ENCODE measurements at places on chromosomes 4 and X.

- DNase-seq = no peak
Observed at GRCh38 chrX:132565273-132565672, 76.4 kb upstream of the MBNL3 start.

DNA sequence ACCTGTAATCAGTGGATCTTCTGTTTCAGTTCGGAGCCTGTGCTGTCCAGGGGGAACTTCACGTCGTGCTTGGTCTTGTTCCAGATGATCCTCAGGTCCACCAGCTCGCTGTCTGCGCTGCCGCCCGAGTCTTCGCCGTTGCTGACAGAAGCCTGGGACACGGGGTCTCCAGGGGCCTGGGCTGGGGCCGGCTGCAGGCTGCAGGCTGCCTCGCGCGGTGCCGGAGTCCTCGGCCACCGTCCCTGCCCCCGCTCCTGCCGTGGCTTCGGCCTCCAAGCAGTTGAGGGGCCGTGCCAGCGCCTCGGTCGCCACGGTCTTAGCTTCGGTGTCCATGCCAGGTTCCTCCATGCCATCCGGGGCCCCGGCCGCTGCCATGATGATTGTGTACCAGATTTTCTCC is 37.3 kb upstream of the CCNI start:
- no peak for DNase-seq

DNA sequence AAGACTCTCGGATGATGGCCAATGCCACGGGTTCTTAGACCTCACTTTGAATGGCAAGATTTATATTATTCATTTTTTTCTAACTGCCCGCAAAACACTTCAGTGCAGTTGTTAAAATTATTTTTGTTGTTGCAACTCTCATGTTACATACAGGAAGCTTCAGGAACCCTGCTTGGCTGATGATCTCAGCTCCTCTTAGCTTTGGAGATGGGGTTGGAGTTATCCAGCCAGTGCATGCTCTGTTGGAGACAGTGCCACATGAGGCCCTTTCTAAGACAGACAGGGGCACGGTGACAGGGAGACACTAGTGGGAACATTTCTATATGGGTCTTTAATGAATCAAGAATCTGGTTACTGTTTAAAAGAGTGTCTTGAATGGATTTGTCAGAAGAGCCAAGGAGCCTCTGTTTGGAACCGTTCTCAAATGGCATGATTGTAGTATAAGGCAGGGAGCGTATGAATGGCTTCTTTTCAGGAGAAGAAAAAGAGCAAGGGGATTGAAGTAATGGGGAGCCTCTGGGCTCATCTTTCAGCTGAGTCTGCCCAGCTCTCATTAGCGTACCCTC is 61.9 kb upstream of the ENPP6 start:
- DNase-seq = no peak

- no peak for DNase-seq
Observed at GRCh38 chrX:75131973-75132627, 24.0 kb downstream of the ABCB7 start.

DNA sequence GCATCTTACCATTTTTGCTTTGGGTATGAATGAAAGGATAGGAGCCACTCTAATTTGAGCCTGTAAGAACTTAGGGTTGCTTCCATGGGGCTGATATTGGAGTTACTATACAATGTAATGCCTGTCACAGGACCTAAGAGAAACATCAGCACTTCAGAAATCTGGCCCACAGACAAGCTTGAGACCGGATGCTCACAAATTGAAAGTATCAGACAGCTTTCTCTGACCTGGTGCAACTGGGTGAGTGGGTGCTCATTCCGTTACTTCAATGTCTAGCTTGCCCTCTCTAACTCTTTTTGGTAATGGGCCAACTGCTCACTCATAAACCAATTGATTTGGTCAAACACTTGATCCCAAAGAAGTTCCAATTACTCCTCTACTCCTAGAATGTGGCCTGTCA is 62.1 kb downstream of the GPC4 start:
- no peak for DNase-seq

DNA sequence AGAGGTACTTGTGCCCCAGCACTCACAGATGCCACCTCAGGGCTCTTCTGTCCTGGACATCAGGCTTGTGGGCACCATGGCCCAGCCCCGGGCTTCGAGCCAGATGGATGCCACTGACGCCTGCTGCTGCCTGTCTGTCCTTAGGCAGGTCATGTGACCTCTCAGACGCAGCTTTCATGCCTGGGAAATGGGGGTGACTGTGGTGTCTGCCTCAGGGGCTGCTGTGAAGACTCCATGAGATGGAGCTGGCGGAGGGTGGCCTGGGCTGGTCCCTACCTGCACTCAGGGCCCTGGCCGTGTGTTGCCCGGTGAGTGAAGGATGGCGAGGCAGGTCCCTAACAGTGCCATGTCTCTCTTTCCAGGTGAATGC is 6.5 kb downstream of the CPZ start:
- no peak for DNase-seq

DNA sequence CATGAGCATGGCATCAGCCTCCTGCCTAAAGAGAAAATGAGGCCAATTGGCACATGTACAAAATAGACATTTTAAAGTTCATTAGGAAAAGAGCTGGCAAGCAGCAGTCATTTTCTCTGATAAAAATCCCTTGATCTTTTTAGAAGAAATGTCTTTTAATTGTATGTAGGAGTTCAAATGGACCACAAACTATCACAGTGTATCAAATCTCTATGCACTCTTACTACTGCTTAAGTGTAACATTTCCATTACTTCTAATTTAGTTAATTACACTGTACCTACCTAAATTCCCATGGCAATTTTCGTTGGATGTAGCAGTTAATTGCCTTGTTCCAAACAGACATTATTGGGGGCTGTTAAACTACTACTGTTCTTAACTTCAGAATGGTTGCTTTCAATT is 233.7 kb upstream of the TECRL start:
- DNase-seq = no peak

- no peak for DNase-seq
Observed at GRCh38 chrX:7149411-7149810, 1.5 kb upstream of the PUDP start.

DNA sequence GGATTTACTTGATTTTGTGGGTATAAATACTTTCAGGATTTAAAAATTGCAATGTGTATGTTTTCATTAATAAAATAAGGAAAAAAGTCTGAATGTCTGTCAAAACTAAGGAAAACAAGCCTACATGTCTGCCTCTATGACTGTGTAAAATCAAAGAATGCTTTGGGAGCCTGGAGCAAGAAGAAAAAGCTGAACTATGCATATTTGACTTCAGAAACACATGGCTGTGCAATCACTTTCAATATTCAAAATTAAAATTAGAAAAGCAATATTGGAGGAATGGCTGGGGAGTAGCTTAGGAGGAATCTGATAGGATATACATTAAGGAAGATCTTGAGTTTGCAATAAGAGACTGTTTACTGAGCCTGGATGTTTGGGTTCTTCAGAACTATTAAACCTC is 147.1 kb downstream of the ADAM29 start:
- DNase-seq = no peak

DNA sequence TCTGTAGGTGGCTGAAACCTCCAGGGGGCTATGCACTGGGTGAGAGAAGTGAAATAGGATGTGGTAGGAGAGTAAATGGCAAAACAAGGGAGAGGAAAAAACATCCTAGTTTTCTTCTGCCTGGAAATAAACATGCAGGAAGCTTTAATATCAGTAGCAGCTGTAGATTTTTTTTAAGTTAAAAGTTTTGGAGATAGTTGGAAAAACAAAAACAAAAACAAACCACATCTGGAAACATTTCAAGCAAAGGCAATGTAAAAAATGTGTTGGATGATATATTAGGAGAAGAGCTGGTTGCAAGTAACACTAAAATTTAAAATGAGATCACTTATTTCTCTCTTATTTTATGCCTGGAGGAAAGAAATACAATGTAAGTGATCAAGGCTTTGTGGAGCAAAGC is 388.0 kb downstream of the SPRY1 start:
- no peak for DNase-seq

- DNase-seq = no peak
Observed at GRCh38 chr4:91958596-91958995, 345.2 kb upstream of the GRID2 start.

GRCh38 chr4:4334798-4335520 is 44.9 kb downstream of the ZBTB49 start:
- peak; percentile 42 for DNase-seq

- DNase-seq = no peak
Observed at GRCh38 chr4:87243426-87244053, 23.1 kb upstream of the KLHL8 start.

GRCh38 chrX:69060631-69061408 is 104.4 kb downstream of the PJA1 start:
- no peak for DNase-seq

DNA sequence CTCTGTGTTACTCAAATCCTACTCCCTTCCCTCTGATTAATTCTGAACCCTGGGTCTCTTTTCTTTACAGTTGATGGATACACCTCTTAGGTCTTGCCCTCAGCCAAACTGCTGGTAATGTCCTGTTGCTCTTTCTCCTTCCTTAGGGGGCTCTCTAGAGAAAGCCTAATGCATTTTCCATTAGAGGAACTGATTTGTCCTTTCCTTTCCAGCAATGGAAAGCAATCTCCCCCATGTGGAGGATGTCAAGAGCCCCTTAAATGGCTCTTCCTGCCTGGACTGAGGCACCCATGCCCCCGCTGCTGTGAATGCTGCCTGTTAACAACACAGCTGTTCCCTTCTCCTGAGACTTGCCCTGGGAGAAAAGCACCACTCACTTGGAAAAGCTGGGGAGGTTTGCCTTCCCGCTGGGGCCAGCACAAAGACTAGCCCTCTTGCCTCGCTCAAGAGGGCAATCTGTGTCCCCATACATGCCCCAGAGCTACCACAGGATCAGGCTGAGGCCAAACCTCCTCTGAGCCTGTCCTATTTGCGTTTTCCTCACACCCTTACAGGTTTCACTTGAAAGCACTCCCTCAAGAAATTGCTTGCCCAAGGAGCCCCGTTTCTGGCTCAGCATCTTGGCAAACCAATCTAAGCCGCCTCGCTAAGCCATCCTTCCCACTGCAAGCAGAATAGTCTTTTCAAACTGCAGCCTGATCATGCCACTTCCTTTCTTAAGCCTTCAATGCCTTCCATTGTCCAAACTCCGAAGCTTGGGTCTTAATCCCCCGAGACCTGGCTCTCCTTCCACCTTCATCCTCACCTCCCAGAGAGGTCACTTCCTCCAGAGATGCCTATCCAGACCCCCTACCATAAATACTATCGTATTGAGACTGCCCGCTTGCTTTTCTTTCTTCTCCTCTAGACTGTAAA is 23.2 kb upstream of the SMIM20 start:
- no peak for DNase-seq

DNA sequence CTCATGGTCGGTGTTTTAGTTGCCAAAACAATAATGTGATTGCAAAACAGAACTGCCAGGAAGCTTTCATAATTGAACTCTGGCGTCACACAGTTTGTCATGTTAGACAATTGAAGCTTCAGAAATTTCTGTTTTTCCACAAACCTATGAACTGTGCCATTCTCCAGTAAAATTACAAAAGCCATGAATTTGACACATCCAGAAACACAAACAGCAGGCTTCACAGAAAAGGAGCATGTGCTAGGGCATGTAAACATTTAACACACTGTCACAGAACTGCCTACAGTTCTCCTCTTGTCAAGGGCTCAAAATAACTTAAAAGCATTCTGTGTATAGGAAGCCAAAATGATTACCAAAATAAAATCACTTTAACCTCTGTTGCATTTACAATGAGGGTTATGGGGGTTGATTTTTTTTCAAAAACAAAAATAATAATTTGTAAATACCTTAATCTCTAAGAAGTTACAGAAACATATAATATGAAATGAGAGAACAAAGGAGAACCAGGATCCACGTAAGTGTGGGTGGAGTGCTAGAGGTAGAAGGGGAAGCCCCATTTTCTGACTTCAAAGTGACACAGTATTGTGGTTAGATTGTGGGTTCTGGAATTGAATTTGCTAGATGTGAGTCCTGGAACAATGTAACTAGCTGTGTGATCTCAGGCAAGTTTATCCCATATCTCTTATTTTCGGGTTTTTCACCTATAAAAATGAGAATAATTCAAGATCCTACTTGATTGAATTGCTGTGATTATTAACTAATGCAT is 295.0 kb downstream of the CENPC start:
- DNase-seq = no peak

DNA sequence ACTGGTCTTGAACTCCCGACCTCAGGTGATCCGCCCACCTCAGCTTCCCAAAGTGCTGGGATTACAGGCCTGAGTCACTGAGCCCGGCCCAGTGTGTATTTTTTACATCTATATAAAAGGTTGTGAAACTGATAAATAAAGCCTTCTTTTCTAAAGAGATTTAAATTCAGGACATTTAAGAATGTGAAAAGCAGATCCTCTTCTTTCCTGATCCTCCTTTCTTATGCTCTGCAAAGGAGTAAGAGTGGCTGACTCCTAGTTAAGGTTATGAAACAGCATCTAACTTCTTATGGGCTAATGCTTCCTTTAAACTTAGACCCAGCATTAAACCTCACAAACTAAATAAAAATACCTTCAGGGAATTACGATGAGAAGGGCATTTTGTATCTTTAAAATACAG is 197.7 kb upstream of the MAB21L2 start:
- no peak for DNase-seq

- no peak for DNase-seq
Observed at GRCh38 chr4:2963966-2964471, 648 bp downstream of the GRK4 start.

GRCh38 chr4:166308647-166309046 is 435.6 kb downstream of the TLL1 start:
- DNase-seq = no peak

DNA sequence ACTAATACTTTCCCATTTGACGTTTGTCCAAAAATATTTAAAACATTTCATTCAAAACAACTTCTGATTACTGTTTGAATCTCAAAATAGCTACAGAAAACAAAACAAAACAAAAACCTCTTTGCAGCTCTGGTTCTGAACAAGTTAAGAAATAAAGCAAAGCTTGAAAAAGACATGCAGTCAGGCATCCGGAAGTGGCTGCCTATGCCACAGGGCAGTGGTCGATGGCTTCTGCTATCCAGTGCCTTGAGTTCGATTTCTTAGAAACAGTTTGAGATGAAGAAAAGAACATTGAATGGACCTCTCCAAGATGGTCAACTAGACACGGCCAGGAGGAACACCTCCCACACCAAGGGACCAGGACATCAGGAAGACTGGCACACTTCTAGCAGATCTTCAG is 125.3 kb downstream of the SCFD2 start:
- no peak for DNase-seq

DNA sequence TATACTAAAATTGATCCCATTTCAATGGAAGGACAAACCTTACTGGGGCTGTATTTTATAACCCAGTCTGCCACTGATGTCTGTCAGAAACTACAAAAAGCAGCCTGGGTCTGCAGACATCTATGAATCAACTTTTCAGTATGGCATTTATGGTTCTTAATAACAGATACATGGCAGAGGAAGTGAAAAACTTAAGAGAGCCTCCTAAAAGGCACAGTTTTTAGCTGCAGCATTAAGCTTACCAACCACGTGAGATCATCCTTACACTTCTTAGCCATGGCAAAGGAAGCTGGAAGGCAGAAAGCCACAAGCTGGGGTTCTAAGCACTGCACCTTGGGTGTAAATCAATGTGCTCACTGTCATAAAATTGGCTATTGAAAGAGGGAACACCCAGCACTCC is 16.6 kb upstream of the UGT2B17 start:
- no peak for DNase-seq

DNA sequence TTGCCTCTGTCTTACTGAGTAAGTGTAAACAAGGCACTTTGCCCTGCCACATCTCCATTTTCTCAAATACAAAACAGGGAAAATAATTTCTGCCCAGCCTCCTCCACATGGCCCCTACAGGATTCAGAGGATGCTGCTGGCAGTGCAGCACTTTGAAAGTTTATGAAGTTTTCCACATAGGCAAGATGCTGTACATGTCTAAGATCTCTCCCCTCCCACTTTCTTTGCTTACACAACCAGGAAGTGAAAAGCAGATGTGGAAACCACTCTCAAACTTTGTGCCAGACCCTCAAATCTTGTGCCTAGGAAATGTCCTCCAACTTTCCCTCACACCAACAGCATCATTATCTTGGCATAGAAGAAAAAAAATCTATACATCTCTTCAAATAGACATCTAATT is 257.0 kb upstream of the LDB2 start:
- no peak for DNase-seq

Measured in stimulated activated CD8-positive, alpha-beta memory T cell treated with anti-CD3 and anti-CD28 coated beads, Interleukin-15, amount 100 ng/mL, for 4 hours (primary cell).